ENCODE measurements at places on chromosomes 16 and 17.

- no peak for DNase-seq
Observed at GRCh38 chr16:20336955-20337354, 9.6 kb upstream of the GP2 start.

GRCh38 chr16:24328835-24329452, 72.8 kb downstream of the CACNG3 start:
- DNase-seq = no peak

GRCh38 chr16:49727611-49728010, 128.3 kb downstream of the ZNF423 start:
- no peak for DNase-seq

DNA sequence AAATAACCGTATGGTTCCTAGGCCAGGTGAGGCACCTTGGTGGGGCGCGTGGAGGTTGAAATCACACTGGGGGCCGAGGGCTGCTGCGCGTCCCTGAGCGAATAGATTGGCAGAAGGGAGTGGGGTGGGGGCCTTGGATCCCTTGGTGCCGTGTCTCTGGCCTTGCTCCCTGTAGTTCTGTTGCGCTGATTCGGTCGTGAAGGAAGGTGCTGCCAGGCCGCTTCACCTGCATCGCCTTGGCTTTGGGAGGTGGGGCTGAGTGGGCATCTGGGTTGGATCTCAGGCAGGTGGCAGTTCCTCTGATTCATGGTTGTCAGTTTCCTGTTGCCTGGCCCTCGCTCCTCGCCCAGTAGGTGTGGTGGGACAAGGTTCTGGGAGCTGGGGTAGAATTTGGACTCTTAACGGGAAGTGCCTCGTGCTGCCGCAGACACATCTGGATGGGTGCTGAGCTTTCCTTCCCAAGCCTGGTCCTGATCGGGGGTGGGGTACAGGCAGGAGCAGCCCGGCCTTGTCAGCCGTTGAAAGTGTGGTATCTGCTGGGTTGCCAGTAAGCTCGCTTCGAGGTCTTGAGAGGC, 30.1 kb downstream of the PGS1 start:
- no peak for DNase-seq

GRCh38 chr17:35577830-35578196, 558 bp downstream of the PEX12 start:
- no peak for DNase-seq

GRCh38 chr16:88349903-88350900, 32.6 kb upstream of the ZNF469 start:
- DNase-seq = no peak

DNA sequence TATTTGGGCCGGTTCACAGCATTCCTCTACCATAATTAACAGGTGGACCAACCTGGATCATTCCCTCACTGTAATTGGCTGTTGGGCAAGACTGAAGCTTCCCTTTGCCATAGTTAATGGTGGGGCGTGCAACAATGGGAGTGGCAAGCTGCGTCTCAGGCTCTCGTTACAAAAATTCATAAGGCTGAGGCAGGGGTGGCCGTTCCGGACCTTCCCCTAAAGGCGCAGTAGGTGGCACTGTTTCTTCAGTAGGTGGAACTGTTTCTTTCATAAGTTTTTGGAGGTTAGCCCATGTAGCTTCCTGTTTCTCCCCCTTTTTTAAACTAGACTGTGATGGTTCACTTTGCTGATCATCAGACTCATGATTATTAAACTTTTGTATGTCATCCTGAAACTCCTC, 17.0 kb upstream of the TMC5 start:
- no peak for DNase-seq

DNA sequence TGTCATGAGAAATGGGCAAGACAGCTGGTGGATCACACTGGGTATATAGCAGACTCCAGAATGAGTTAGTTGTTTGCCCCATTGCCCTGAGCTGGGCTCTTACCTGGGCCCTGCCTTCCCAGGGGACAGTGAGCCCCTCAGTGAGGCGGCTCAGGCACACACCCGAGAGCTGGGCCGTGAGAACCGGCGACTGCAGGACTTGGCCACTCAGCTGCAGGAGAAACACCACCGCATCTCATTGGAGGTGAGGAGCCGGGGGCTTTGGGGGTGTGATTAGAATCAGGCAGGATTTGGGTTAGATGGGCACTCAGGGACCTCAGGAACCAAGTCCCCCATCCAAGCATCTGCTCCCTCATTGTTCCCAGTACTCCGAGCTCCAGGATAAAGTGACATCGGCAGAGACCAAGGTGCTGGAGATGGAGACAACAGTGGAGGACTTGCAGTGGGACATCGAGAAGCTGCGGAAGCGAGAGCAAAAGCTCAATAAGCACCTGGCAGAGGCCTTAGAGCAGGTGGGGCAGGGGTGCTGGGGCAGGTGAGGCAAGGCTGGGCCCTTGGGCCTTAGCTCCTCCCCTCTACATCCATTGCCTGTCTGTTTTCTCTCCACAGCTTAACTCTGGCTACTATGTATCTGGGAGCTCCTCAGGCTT, 2.8 kb downstream of the RNF40 start:
- DNase-seq = no peak

- no peak for DNase-seq
Observed at GRCh38 chr16:3065069-3065741, at the start of gene IL32. Gene IL32, plus strand, starts transcription at chr16:3065640. Its CDS starts 172 bp downstream, at chr16:3065812.

DNA sequence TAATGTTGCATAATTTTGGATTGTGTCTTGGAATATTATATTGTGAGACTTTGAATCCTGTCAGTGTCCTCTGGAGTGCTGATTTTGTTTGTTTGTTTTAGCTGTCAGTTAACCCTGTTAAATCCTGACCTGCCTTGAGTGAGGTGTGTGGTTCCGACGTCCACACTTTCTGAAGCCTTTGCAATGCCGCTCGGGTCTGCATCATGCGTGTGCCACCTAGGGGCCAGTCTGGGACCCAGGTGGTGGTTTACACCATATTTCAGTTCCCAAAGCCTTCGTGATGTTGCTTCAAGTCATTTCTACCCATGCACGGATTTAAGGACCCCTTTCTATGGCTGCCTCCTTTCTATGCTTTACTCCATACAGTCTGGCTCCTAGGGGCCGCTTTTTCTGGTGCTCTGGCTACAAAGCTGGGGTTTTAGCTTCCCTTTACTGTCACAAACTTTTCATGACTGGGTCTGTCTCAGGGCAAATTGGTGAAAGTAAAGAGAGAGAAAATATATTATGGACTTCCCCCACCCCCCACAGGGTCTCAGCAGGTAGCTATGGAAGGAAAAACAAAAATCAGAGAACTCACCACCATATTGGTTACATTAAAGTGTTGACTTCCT, 11.4 kb upstream of the OR4D1 start:
- no peak for DNase-seq

- DNase-seq = no peak
Observed at GRCh38 chr17:49962599-49963308, 6.2 kb upstream of the DLX4 start.

DNA sequence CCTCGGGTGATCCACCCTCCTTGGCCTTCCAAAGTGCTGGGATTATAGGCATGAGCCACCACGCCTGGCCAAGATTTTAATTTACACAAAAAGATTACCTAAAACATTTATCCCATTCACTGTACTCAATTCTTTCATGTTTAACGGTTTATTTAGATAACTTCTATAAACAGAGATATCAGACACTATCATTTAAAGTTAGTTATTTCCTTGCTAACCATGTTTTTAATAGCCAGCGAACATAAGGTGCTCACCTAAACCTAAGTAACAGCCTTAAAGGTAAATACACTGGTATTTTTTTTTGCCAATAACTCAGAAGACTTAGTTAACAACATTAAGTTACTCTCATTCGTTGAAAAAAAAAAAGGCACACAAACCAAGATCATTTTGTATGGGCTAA, 82.0 kb upstream of the C17orf78 start:
- no peak for DNase-seq

DNA sequence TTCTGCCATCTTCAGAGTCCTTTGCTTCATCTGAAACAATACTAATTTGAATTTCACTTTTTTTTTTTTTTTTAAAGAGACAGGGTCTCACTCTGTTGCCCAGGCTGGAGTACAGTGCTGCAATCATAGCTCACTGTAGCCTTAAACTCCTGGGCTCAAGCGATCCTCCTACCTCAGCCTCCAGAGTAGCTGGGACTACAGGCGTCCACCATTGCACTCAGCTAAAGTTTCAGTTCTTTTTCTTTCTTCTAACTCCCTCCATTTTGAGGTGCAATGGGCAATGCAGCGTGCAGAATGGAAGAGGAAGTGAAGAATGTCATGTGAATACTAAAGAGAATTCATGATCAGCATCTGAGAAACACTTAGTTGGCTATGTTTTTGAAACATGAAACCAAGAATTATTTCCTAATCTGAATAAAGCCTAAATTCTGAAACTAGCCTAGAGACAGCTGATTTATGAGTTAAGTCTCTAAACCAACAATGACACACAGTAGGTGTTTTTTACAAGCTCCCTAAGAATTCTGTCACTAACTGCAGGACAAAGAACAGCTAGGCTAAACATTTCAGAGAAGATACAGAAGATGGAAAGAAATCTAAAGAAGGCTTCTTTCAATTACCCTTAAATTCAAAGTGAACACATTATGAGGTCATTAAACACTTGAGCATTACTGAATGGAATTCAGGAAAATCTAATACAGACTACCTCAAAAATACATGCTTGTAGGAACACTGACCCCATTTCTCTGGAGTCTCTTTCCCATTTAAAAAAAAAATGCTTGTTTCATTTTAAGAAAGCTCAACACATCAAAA, 21.0 kb downstream of the SNN start:
- no peak for DNase-seq

Measured in C1 segment of cervical spinal cord (tissue), 14 donors.